ENCODE measurements at places on chromosomes 5 and 9.

DNA sequence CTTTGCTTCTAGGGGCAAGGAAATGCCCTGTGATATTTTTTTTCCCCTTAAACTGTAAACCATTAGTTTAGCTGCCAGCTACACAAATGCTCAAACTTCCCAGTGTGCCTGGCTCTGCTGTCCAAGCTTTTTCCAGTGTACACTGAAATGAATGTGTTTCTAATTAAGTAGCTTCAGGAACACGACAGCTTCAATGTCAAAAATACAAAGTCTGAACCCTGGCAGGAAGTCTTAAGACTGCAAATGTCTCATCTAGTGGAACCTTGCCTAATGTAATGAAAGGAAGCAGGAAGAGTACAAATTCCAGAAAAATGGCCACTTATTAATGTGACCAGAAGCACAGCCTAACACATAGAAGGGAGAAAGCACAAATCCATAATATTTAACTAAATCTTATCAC lies 255.2 kb downstream of the CRB2 start:
- no peak for DNase-seq

- no peak for DNase-seq
These were observed 454.3 kb downstream of the KDM4C start for GRCh38 chr9:7212101-7212500.

DNA sequence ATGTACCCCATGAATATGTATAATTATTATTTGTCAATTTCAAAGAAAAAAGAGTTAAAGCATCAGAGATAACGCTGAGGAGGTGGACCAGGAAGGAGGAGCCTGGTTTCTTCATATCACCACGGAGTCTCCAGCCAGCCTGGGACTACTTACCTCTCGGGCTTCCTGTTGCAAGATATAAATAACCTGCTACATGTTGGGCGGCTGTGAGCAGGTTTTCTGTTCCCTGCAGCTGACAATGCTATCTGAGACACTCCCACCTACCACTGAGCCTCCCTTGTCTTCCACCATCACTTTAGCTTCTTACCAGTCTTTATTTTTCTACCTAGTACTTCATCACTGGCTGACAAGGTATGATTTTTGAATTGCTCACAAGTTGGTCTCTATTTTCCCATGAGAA lies 102.7 kb upstream of the CPEB4 start:
- no peak for DNase-seq

- DNase-seq, result no peak
These were observed 197.7 kb downstream of the PLK2 start for GRCh38 chr5:58262226-58262625.

- no peak for DNase-seq
These were observed 17.7 kb upstream of the RNF180 start for GRCh38 chr5:64147849-64148441.

- DNase-seq, result no peak
These were observed 88.9 kb downstream of the ARHGAP26 start for GRCh38 chr5:142859037-142859436.

DNA sequence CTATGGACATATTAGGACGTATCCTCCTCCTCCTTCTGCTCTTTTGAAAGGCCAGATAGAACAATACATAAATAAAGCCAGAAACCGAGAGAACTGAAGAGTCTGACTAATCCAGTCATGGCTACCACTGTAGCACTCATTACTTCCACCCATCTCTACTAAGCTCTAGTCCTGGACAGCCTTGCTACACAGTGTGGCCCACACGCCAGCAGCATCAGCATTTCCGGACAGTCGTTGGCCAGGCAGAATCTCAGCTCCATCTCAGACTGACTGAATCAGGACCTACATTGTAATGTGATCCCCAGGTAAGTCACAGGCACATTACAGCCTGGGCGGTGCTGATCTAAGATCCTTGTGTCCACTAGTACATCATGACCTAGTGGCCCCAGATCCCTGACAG lies 182.9 kb downstream of the DRD1 start:
- DNase-seq, result no peak

- DNase-seq, result no peak
These were observed 15.9 kb upstream of the ISOC1 start for GRCh38 chr5:129078660-129079059.

DNA sequence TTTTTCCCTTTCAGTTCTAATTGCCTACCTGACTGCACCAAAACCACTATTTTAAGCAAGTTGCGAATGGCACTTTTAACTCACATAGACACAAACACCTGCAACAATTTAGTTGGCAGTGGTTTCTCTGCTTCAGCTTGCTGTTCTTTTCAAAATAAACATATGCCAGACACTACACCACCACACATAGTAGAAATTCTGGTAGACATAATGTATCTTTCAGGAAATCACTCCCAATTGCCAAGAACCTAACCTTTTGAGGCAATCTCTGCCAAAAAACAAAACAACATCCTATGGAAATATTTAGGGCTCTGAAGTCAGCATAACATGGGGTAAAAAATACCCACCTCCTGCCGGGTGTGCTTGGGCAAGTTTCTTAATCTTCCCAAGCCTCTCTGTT lies 27.7 kb downstream of the GLIS3 start:
- DNase-seq, result no peak

- no peak for DNase-seq
These were observed 194.4 kb downstream of the ARRDC3 start for GRCh38 chr5:91188755-91189154.

- DNase-seq, result no peak
These were observed 8.3 kb downstream of the ADAMTS12 start for GRCh38 chr5:33883482-33883881.

GRCh38 chr5:178685386-178686059 lies 44.9 kb downstream of the ZNF354A start:
- no peak for DNase-seq

GRCh38 chr9:88523056-88523455 lies 11.9 kb upstream of the NXNL2 start:
- no peak for DNase-seq

DNA sequence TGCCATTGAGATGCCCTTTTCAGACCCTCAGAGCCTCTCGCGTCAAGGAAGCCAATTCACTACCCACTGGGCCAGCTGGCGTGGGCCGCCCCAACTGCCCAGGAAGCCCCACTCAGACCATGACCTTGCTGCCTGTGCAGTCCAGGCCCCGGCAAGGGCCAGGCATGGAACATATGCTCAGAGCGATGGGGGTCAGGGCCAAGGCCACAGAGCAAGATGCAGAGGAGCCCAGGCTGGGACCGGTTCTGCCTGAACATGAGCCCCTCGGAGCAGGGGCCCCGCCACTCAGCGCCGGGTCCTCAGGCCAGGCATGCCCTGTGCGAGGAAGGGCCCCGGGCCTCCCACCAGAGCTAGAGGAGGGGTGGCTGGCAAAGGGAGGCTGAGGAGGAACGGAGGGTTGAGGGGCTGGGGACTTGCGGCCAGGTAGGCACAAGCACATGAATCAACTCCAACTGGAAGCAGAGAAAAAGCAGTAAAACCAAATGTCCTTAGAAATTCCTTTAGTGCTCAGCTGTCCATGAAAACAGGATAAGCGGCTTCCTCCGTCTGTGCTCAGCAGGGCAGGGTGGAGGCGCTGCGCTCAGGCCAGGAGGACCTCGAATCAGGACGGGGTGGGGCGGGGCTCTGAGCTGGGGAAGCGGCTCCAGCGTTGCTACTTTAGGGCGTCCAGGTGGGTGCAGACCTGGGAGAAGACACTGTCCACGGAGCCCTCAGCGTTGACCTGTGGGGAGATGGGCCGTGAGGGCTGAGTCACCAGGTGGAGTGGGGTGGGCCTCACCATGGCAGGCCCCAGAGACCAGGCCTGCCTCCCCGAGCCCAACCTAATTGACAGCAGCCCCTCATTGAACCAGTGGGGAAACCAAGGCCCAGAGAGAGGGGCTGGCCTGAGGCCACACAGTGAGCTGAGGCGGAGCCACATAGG lies 9.9 kb downstream of the AK1 start:
- no peak for DNase-seq

GRCh38 chr5:646396-647201 lies 34.5 kb downstream of the CEP72 start:
- no peak for DNase-seq

Measured in stimulated activated CD8-positive, alpha-beta memory T cell treated with anti-CD3 and anti-CD28 coated beads, Interleukin-2, amount 100 ng/mL, for 1 hour (primary cell).